ENCODE measurements at places on chromosomes 3 and 15. TPM values are rescaled to one million over a fixed set of nuclear protein-coding genes. Genes with fewer than 3 reads are reported as not detected.
A peak's percentile ranks its signal among the peaks of the same experiment; 100 is the strongest.

- H3K4me1 ChIP-seq: peaks cover 36% of the 10 kb centered on the region
- DNase-seq: no peak
- H3K4me3 ChIP-seq: no peak overlapping the region
- no peak overlapping the region for H3K27ac ChIP-seq
Measured at GRCh38 chr3:132623646-132624045, 26.6 kb downstream of the ACKR4 start.

GRCh38 chr3:146655333-146655996, 50.3 kb upstream of the PLSCR5 start:
- no peaks in the 10 kb centered on the region for H3K27me3 ChIP-seq
- H3K4me1 ChIP-seq: peaks cover 3% of the 10 kb centered on the region
- no peak overlapping the region for H3K27ac ChIP-seq

DNA sequence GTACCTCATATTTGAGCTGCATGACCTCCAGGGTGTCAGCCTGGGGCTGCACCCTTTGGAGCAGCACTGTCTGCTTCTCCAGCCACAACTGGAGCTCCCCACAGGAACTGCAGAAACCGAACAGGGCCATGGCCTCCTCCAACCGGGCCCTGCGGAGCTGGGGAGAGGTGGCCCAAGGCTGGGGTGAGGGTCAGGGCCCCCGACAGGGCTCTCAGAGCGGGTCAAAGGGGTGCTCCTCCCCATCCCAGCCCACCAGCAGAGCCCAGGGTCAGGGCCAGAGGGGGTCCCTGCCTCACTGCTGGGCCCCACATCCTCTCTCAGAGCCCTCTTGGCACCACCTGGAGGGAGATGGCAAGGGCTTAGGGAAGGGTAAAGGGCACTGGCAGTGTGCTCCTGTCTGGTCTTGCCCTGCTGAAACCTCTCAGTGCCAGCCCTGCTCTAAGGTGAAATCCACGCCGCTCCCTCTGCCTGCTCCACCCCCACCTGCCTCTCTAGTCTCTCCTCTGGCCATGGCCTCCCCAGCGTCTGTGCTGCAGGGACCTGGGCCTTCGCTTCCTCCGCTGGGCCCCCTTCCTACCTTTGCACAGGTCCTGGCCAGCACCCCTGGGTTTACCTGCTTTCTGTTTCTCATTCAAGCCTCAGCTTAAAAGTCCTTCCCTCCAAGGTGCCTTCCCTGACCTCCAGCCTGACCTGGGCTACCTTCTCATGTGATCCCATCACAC, 13.5 kb downstream of the SPTBN5 start:
- no peaks in the 10 kb centered on the region for H3K4me1 ChIP-seq
- DNase-seq: no peak
- H3K36me3 ChIP-seq: no peaks in the 10 kb centered on the region
- H3K27ac ChIP-seq: no peak overlapping the region

DNA sequence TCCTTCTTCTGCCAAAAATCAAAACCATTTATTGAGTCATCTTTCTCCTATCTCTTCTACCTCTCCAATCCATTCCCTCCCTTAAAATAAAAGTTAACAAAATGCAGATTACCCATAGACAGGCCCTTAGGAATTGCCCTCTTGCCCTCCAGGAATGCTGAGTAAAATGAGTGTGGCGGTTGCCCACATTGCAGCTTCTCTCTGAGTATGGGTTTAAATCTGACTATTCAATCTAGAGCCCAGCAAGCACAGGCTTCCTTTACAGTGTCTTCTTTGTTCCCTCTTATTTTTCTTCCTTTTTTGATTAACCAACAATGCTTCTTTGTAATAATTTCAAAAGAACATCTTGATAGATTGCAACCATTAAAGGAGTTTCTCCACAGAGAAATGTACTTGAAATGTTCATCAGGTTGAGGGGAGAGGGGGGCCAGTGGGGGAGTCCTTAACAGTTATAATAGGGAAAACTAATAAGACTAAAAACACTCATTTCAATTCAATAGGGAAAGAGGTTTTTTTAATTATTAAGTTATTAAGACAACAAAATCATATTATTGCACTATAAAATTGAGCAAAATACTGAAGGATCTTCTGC, 135.3 kb upstream of the LMCD1 start:
- no peak overlapping the region for H3K4me3 ChIP-seq
- H3K27me3 ChIP-seq: no peaks in the 10 kb centered on the region
- H3K4me1 ChIP-seq: peaks cover 30% of the 10 kb centered on the region
- no peaks in the 10 kb centered on the region for H3K36me3 ChIP-seq
- peak overlapping the region; percentile 19 for H3K27ac ChIP-seq

- H3K4me1 ChIP-seq: no peaks in the 10 kb centered on the region
- H3K27ac ChIP-seq: no peak overlapping the region
- no peak overlapping the region for H3K4me3 ChIP-seq
- H3K27me3 ChIP-seq: no peaks in the 10 kb centered on the region
Measured at GRCh38 chr3:149481056-149481455, 6.6 kb downstream of the TM4SF4 start.

The CLRN1 gene
- total RNA-seq: not detected

The TMEM266 gene
- not detected for total RNA-seq

The GHSR gene
- not detected for total RNA-seq

The SLC22A14 gene
- total RNA-seq: 0.26 TPM
